Activated T-cell treated with anti-CD3 and anti-CD28 coated beads, Interleukin-2, amount 50 U/mL, for 48 hours (primary cell): ENCODE measurements at places on chromosomes 4 and X.

DNA sequence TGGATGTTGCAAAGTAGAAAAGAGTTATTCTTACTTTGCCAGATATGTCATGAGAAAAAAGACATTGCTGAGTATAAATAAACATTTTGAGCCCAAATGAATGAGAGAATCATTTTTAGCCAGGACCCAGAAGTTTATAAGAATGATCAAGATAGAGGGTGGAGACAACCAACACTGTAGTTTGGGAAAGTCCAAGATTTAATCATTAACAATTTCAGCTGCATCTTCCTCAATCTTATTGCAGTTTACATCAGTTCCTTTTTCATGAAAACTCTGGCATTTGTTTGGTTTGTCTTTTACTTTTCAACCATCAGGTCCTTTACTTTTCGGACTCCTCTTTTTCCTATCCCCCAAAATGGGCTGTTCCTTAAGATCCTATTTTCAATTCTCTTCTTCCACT, 645.9 kb downstream of the ANKRD50 start:
- no peak for DNase-seq

DNA sequence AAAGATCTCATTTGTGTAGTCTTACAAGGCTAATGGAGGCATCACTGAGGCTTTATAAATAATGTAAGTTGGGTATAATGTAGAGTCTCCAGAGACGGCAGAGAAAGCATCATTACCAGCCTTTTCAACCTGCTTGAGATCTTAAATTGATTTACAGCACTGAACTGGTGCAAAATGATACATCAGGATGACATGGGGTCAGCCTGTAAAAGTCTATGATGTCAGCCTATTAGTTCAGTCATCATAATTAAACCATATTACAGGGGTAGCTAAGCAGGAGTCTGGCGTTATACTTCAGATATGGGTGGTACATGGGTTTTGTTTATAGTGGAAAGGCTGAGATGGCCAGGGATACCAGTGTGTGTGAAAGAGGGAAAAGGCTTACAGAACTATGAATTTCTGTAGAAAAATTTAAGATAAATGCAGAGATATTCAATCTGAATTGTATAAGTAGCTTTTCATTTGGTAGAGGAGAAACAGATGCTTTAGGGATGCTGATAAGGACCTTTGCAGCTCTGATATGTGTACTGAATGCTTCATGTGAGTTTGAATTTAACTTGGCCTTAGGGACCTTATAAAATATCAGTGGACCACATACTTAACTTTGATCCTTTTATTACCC, 2.7 kb downstream of the SMAD1 start:
- no peak for DNase-seq

DNA sequence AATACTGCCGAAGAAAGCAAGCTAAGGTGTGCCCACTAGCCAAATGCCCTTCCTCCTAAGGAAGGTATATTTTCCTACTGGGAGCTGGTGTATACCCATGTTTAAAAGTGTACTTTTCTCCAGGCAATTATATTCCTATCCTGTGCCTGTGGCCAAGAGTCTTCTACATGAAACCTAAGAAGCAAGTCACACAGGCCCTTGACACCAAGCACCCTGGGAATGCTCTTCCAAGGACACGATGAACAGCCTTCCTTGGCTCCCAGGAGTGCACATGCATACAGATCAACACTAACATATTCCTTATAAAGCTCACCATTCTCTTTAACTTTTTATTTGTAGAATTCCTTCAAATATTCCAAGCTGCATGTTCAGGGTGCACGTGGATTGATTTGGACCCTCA, 17.3 kb upstream of the ARHGAP6 start:
- DNase-seq = no peak

DNA sequence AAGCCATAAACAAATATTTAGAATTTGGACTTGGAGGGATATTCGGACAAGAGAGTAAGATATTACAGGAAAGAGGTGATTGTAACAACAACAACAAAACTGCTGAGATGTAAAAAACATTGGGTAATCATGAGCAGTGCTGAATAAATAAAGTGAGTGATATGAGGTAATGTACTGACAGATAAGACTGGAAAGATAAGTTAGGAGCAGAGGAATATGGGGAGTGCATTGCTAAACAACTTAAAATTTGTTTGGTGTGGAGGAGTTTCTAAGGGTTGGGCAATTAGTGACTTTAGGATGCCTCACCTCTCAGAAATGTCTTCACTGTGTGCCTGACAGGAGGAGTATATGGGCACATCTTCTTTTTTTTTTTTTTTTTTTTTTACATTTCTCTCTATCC, 637.8 kb upstream of the GRIA3 start:
- no peak for DNase-seq

DNA sequence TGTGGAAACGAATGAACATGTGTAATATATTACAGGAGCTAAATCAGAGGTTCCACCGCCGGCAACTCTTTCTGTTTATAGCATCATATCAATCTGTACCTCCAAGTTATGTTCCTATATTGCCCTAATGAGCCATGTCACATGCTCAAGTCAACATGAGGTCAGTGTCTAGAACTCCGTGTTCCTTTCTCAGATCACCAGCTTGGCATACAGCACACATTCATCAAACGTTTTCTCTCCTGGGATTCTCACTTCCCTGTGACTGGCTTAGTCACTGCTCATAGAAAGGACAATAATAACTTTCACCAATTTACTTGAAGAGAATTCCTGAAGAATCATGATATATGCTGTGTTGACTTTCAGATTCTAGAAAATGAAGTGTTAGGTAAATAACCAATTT, 532.0 kb upstream of the SPANXN1 start:
- DNase-seq = no peak

GRCh38 chr4:178958725-178959440, 1516.6 kb upstream of the AGA start:
- DNase-seq = no peak

GRCh38 chrX:1763294-1763693, 148.4 kb downstream of the ASMT start:
- DNase-seq = no peak

DNA sequence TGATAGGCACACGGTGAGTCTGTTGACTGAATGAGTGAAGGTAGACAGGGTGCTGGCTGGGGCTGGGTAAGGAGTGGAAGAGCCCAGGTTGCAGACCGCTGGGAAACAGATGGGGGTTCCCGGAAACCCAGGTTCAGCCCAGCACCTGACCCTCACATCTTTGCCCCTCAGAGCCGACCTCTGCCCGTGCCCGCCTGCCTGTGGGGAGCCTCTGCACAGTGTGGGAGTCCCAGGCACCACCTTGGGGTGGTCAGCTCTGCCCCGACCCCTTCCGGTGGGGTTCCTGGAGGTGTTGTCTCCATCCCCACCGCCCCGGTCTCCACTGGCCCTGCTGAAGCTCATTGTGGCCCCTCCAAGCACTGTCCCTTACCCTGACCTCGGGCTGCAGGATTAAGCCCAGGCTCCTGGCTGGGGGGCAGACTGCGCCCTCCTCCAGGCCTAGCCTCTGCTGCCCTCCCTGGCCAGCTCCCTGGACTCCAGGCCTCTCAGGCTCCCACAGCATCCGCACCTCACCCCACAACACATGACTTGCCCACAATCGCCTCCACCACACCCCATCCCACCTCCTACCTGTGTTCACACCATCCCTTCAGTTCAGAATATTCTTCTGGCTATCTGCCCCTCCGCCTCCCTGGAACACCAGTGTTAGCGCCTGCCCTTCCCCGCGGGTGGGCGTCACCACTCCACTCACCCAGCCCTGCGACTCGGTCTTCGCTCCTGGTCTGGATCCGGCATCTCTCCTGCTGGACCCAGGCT, 21.4 kb downstream of the HMX1 start:
- no peak for DNase-seq

GRCh38 chr4:93217431-93217830, 611.1 kb upstream of the ATOH1 start:
- no peak for DNase-seq

GRCh38 chrX:24396236-24396930, 35.9 kb downstream of the SUPT20HL1 start:
- DNase-seq = no peak

DNA sequence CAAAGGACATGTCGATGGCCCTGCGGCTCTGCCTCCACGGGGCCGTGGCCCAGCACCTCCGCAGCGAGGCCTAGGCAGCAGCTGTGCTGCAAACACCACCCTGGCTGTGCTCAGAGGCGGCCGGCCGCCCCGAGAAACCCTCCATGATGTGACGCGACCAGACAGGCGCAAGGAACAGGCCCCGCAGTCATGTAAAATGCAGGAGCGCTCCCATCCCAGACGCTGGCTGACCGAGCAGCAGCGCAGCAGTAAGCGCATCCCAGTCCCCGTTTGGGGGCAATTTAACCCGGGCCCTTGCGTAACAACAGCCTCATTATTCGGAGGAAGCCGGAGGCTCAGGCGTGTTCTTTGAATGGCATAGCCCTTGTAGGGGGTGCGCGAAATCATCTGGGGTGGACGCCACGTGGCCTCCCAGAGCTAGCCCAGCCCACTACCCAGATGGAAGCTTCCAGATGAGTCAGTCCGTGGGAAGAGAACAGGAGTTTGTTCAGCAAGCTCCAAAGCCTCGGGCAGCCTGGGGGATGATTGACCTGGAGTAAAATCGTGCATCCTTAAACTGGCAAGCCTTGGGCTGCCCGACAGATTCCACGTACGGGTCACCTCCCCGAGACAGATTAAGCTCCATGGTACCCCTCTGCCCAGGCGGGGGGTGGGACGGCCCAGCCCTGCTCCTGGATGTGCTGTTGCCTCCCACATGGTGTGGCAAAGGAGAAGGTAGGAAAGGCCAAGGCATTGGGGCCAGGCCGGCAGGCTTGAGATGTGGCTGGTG, 124.0 kb downstream of the HMX1 start:
- no peak for DNase-seq

DNA sequence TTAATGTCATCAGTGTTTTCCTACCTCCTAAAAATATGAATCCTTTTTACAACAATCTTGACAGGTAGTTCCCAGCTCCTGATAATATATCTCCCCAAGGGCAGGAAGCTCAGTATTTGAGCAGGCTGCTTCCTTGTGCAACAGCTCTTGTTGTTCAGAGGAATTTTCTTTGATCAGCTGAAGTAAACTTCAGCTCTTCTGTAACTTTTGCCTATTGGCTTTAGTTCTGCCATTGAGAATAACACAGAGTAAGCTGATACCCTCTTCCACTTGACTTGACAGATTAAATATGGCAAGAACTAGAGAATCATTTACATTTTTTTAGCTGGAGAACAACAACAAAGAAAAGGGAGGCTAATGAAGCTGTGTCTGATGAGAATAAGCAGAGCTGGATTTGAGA, 75.2 kb downstream of the LUZP4 start:
- DNase-seq = no peak

GRCh38 chrX:13827298-13828090, 10.6 kb upstream of the GPM6B start:
- no peak for DNase-seq

DNA sequence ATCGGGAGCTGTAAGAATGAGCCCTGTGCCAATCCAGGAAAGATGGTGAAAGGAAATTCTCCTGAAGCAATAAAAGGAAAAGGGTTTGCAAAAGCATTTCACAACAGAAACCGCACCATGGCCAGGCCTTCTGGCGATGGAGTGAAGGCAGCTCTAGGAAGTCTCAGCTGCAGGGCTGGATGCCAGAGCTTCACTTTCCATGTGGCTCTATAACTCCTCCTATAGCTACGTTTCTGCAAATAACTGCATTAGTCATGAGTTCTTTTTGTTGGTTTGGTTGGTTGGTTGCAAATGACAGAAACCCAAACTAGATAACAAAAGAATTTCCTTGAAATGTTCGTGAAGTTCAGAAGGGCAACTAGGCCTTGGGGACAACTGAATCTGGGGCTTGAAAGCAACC, 84.6 kb downstream of the RELL1 start:
- no peak for DNase-seq

DNA sequence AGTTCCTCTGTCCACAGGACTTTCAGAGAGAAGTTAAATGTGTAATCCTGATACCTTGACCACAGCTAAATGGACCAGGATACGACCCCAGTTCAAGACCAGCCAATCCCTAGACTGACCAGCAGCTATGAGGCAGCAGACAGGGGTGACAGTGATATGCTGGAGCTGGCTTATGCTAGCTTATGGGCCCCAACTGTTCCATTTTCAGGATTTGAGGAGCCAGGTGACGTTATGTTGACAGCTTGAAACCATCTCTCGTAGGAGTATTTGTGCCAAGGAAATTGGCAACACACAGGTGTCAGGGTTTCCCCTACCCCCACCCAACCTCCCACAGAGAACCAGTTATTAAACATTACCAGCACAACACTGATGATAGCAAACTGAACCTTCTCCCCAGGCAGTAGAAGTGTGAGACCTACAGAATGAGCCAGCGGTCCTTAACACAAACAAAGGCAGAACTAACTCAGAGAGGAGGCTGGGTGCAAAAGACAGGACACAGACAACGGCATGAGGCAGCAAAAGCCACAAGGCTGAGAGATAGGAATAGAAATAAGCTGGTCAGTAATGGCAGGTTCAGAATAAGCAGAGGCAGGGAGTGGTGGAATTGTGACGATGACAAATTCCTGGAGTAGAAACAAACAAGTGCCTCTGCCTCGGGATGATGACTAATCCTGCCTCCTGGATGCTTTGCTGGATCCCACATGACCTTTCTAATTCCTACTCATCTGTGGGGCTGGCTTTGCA, 85.6 kb upstream of the CPEB2 start:
- no peak for DNase-seq

DNA sequence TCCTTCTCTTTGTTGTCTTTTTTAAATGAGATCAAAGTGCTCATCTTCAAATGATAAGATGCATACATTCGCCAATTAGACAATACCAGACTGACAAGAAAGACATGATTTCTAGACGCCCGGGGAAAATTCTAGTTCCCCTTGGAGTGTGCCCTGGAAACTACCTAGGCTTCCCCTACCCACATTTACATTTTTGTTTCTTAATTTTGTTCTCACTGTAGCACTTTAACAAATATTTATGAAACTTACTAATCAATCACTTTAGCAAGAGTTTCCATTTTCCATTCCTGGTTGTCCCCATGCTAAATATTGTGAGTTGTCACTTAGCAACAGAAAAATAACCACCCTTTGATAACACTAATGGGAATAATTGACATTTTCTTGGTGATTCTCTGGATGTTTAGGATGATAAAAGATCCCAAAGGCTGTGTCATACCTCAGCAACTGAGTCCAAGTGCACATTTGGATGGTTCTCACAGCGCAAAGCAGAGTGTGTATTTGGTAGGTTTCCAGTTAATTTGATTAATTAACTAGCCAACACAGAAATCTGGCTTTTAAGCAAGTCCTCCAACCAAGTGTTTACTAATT, 69.6 kb downstream of the FGFBP1 start:
- no peak for DNase-seq

DNA sequence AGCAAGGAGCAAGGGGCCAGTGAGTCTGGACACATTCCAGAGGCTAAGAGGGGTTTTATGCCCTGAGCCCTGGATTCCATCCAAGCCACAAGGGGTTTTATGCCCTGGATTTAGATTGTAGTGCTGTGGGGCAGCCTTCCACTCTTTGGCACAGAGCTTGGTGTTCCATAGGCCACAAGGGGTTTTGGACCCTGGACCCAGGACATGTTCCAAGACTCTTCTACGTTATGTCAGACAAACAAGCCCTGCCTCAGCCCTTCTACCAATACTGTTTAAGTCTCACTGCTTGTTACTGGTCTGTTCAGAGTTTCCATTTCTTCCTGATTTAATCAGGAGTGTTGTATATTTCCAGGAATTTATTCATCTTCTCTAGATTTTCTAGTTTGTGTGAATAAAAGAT, 12.8 kb upstream of the SCARB2 start:
- no peak for DNase-seq
